ENCODE measurements at places on chromosomes 5 and 9.

DNA sequence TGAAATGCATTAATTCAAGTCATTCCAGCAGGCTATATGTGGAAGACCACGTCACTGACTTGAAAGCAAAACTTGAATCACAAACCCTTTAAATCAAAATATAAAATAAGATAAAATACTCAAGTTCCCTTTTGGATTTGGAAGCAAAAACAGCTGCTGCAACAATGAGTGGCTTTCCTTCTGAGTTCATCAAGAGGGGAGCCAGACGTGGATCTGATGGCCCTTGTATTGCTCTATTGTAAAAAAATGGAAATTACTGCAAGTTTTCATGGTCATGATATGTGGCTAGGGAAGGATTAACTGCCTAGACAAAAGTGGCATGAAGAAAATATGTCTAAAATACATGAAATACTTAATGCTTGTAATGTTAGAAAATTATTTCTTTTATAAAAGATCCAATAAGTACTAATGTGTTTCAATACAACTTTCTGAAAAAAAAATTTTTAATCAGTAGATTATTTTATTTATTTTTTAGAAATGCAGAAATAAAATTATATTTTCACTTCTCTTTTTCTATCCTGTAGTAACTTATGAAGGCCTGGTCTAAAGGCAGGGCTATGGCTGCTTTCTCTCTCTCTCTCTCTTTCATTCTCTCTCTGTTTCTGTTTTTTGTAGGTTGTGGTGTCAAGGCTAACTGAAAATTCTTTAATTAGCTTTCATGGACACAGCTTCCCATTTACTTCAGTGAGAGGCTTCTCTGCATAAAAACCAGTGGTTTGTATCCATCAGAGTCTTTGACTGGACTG lies 24.0 kb downstream of the LIX1 start:
- no peak overlapping the region for H3K27ac ChIP-seq
- H3K4me3 ChIP-seq = no peak overlapping the region
- DNase-seq = no peak

GRCh38 chr9:110338143-110338542 lies 480 bp upstream of the TXNDC8 start:
- H3K27ac ChIP-seq = no peak overlapping the region
- H3K36me3 ChIP-seq = no peaks in the 10 kb centered on the region
- no peak overlapping the region for H3K4me3 ChIP-seq
- H3K4me1 ChIP-seq = peaks cover 9% of the 10 kb centered on the region

DNA sequence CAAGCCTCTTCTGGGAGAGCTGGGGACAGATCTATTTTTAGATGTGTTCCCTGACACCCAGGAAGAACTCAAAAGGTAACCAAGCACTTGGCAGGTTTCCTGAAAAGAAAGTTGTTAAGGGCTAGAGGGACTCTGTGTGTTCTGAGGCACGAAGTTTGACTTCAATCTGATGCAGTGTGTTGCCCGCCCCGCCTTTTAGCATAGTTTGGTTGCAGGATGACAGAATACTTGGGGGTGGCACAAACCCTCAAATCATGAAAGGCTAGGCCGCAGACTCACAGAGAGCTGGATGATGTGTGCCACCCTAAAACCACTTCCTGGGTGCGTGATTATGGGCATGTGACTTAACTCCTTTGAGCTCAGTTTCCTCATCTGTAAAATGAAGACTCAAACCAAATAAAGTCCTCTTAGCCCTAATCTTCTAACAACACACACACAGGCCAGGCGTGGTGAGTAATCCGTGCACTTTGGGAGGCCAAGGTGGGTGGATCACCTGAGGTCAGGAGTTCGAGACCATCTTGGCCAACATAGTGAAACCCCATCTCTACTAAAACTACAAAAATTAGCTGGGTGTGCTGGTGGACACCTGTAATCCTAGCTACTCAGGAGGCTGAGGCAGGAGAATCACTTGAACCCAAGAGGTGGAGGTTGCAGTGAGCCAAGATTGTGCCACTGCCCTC lies 12.8 kb upstream of the NDFIP1 start:
- H3K4me1 ChIP-seq = peaks cover 44% of the 10 kb centered on the region
- peak overlapping the region; percentile 88 for H3K27ac ChIP-seq
- peak; percentile 72 for DNase-seq
- H3K4me3 ChIP-seq = peak overlapping the region; percentile 14
- no peaks in the 10 kb centered on the region for H3K36me3 ChIP-seq
- no peaks in the 10 kb centered on the region for H3K27me3 ChIP-seq

GRCh38 chr9:85443190-85443598 lies 298.6 kb downstream of the AGTPBP1 start:
- no peaks in the 10 kb centered on the region for H3K36me3 ChIP-seq
- H3K27ac ChIP-seq = no peak overlapping the region

DNA sequence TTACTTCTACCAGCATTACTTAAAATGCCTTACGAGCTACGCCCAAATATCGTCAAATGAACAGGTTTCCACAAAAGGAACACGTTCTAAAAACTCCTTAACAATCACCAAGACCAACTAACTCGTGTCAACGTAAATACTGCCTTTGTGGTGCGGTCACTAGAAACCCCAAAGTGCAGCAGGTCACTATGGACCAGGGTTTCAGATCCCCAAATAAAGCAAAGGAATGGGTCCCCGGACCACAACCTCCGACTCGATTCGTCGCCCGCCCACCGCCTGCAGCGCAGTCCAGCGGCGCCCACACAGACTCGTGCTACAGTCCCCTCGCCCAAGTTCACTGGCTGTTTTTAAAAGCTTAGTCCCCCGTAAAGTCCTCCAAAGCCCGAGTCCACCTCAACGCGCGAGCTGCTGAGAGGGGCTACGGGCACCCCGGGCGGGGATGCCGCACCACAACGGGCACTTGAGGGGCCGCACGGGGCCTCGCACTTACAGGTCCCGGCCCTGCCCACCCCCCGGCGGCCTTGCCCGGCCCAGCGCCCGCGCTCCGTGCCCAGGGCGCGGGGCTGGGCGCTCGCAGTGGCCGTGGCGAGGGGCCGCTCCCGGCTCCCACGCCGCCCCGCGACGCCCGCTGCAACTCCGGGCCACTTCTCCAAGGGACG lies 1.1 kb downstream of the NFIB start:
- peak overlapping the region; percentile 72 for H3K4me3 ChIP-seq
- no peak overlapping the region for H3K27ac ChIP-seq
- H3K27me3 ChIP-seq = peaks cover 67% of the 10 kb centered on the region
- DNase-seq = no peak
- peaks cover 18% of the 10 kb centered on the region for H3K4me1 ChIP-seq
- H3K36me3 ChIP-seq = peaks cover 5% of the 10 kb centered on the region

DNA sequence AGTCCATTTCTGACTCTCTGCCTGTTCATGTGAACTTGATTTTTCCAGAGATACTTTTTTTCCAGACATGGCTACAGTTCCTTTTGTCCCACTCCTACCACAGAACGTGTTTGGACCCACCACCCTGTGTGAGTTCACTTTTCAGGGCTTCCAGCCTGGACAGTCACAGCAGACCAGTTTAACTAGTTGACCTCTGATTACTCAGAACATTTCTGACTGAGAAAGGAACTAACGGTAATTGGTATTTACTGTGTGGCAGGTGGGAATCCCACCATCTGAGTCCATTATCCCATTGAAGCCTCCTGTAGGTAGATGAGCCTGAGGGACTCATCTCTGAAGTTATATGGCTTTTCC lies 210.1 kb downstream of the GOLPH3 start:
- H3K36me3 ChIP-seq = no peaks in the 10 kb centered on the region
- no peak overlapping the region for H3K27ac ChIP-seq
- DNase-seq = no peak
- H3K27me3 ChIP-seq = no peaks in the 10 kb centered on the region
- H3K4me3 ChIP-seq = no peak overlapping the region
- H3K4me1 ChIP-seq = no peaks in the 10 kb centered on the region

- no peaks in the 10 kb centered on the region for H3K36me3 ChIP-seq
- no peak for DNase-seq
- H3K27ac ChIP-seq = no peak overlapping the region
- no peaks in the 10 kb centered on the region for H3K4me1 ChIP-seq
- peaks cover 2% of the 10 kb centered on the region for H3K27me3 ChIP-seq
These were observed 89.7 kb downstream of the PSD2 start for GRCh38 chr5:139885172-139885856.

DNA sequence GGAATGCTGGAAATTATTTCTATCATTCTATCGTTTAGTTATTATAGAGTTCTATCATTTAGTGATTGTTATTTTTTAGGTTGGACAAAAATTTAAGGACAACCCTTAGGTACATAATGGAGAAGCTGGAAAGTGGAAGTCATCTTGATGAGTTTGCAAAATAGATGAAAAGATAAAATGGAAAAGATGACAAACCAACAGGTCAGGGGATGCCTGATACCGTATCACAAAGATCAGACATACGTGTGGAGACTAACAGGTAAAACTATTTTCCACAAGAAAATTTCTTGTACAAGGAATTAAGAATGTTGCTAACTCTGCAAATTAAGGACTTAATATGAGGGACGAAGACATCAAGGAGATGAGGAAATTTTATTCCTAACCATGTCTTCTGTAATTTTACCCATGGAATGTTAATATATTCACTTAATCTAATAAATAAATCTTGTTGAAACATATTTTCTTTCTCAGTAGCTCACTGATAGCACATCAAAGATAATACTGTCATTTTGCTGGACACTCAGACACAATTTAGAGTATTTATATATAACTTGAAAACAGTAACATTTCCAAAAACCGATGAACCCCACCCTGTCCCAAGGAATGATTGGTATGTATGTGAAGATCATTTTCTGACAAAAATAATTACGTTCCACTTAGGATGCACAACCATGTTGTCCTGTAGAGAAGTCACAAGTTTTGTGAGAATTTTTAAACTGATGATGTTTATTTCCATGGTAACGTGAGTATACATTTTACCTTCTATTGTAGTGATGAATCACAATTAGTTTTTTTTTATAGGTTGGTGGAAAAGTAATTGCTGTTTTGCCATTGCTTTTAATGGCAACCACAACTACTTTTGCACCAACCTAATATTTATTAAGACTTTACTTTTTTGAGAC lies 2.6 kb downstream of the LURAP1L start:
- peaks cover 17% of the 10 kb centered on the region for H3K27me3 ChIP-seq
- no peaks in the 10 kb centered on the region for H3K36me3 ChIP-seq
- H3K4me1 ChIP-seq = peaks cover 6% of the 10 kb centered on the region
- no peak for DNase-seq

DNA sequence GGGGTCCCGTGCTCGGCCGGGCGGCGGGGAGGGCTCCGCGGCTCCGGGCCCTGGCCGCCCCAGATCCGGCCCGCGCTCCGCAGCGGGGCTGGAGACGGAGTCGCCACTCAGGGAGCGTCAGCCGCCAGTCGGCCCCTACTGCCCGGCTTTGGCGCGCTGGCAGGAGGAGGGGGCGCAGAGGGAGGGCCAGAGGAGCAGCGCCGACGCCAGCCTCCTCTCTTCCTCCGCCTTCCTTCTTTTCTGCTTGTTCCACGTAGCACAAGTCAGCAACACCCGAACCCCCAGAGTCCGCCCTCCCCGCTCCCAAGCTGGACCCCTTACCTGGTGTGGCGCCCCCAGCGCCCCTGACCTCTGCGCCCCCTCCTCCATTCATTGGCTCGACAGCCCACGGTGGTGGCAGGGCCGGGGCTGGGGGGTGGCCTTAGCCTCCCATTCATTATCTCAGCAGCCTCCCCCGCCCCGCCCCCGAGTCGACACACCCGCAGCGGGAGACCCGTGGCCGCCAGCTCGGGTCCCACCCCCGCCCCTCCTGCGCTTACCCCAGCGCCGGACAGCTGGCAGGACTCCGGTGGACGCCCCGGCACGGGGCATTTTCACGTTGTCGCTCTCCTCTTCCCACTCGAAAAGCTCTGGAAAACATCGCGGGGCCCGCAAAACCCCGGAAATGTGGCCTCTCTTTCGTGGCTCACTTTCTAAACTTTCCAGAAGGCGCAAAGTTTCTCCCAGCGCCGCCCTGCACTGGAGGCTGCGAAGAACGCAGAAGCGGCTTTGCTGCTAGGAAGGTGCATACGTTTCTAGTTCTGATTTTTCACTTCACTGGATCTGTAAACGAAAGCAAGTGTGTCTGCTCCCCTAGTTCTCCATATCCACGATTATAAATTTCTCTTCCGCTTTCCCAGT lies at the start of gene LPAR1:
Gene LPAR1, minus strand, starts transcription at position 140 of the 900 bp plus-strand sequence. CDS start 66,353 bp downstream, outside the sequence.
- H3K4me1 ChIP-seq = peaks cover 11% of the 10 kb centered on the region
- H3K36me3 ChIP-seq = no peaks in the 10 kb centered on the region
- DNase-seq = no peak
- H3K27ac ChIP-seq = no peak within 1 kb of the TSS

DNA sequence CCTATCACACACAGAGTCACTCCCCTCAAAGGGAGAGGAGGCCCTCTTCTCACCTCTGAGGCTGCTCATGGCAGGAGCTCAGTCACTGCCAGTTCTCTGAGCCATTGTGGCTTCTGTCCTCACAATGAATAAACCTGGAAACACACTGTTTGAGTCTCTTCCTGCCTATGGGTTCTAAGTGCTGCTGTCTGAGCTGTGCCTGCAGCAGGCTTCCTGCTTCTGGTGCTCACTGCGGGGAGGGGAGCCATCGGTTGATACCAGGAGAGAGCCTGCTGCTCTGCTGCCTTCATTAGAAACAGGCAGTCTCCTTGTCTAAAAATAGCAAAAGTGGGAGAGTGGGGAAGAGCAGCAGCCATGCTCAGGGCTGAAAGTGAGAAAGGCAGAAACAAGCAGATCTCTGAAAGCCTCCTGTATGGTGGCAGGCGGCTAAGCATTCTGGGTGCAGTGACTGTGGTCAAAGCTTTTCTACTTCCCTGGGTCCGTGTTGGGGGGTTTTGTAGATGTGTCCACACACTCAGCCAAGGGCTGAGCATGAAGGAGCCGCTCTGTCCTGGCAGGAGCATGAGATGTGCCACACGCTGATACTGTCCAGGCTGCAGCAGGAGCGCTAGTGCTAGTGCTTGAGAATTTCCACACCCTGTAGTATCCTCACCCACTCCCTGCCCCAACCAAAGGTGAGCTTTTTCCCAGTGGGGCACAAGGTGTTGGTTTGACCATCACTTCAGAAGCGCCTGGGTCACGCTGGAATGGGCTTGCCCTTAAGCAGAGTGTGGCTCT lies 34.2 kb downstream of the PRKACG start:
- H3K4me1 ChIP-seq = peaks cover 76% of the 10 kb centered on the region
- H3K27ac ChIP-seq = peak overlapping the region; percentile 90
- no peaks in the 10 kb centered on the region for H3K27me3 ChIP-seq
- peak overlapping the region; percentile 55 for H3K4me3 ChIP-seq
- DNase-seq = peak; percentile 41
- H3K36me3 ChIP-seq = peaks cover 39% of the 10 kb centered on the region

Measured in activated T-helper 2 cell treated with anti-CD3 and anti-CD28 coated beads, Interferon-gamma antibody, Interleukin-2, Interleukin-4, amounts not matched to agents 10 μg/mL and 5 μg/mL and 100 μg/mL, durations not matched to agents 14 hours and 24 hours and 36 hours (primary cell).